ENCODE measurements at places on chromosomes 1 and 21. TPM values are rescaled to one million over a fixed set of nuclear protein-coding genes. Genes with fewer than 3 reads are reported as not detected.

GRCh38 chr1:9643351-9644256 lies 7.9 kb upstream of the PIK3CD start:
- H3K27ac ChIP-seq, result no peak overlapping the region
- no peak for DNase-seq
- no peaks in the 10 kb centered on the region for H3K36me3 ChIP-seq
- H3K4me3 ChIP-seq, result no peak overlapping the region
- 0 out of 3 replicates have a peak, but pooled peaks cover 2% of the 10 kb centered on the region for H3K27me3 ChIP-seq
- peaks cover 7% of the 10 kb centered on the region for H3K4me1 ChIP-seq

GRCh38 chr1:18320051-18320450 lies 160.7 kb upstream of the KLHDC7A start:
- no peak overlapping the region for H3K4me3 ChIP-seq
- no peak for DNase-seq
- no peak overlapping the region for H3K27ac ChIP-seq
- H3K4me1 ChIP-seq, result no peaks in the 10 kb centered on the region
- no peaks in the 10 kb centered on the region for H3K36me3 ChIP-seq
- no peaks in the 10 kb centered on the region for H3K27me3 ChIP-seq

Gene LCE3D
- total RNA-seq, result not detected

- no peak overlapping the region for H3K27ac ChIP-seq
- no peaks in the 10 kb centered on the region for H3K27me3 ChIP-seq
- peaks cover 36% of the 10 kb centered on the region for H3K4me1 ChIP-seq
- DNase-seq, result no peak
These were observed 37.5 kb downstream of the QSOX1 start for GRCh38 chr1:180192172-180192571.

Gene FNDC10
- total RNA-seq, result 6.3 TPM

Gene CLEC20A
- total RNA-seq, result not detected

Gene BRDT
- not detected for total RNA-seq

- H3K27ac ChIP-seq, result no peak overlapping the region
- no peak overlapping the region for H3K4me3 ChIP-seq
- no peaks in the 10 kb centered on the region for H3K27me3 ChIP-seq
- no peak for DNase-seq
- peaks cover 69% of the 10 kb centered on the region for H3K36me3 ChIP-seq
These were observed 60.4 kb downstream of the IL23R start for GRCh38 chr1:67226688-67227087.

DNA sequence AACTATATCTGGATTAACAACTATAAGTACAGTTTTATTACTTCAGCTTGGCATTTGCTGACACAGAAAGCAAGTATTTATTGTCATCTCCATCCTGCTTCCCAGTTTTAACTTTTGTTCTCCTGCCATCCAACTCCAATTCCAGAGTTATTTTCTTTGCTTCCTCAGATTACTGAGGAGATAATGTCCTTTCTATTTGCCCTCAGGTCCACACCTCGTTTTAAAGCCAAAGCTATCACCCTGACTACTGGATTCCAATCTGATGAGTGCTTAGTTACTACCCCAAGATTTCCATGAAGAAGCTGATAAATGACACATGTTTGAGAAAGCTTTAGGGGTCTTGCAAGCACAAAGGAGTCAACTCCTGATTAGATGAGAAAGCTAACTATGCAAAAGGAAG lies 25.2 kb downstream of the ACKR1 start:
- H3K4me1 ChIP-seq, result no peaks in the 10 kb centered on the region
- no peak overlapping the region for H3K4me3 ChIP-seq
- no peak overlapping the region for H3K27ac ChIP-seq
- no peak for DNase-seq
- H3K36me3 ChIP-seq, result no peaks in the 10 kb centered on the region
- no peaks in the 10 kb centered on the region for H3K27me3 ChIP-seq

DNA sequence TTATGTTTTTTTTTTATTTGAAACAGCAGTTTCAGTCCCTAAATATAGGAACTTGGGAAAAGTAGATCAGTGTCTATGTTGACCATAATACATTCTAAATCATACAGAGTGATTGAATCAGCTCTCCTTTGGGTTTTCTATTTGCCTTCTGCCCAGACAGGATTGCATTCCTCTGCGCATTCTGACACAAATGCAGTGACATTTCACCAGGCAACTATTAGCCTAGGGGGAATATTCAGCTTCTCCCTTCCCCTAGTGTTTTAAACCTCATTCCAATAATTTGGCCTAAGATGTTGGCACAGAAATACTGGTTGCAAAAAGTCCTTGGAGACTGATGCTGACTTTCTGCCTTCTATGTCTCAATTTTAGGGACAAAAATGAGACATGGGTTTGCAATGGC lies 172.8 kb downstream of the PTGER3 start:
- DNase-seq, result no peak
- H3K27me3 ChIP-seq, result no peaks in the 10 kb centered on the region
- no peak overlapping the region for H3K4me3 ChIP-seq
- H3K4me1 ChIP-seq, result peaks cover 12% of the 10 kb centered on the region

- no peak for DNase-seq
- H3K4me1 ChIP-seq, result no peaks in the 10 kb centered on the region
- H3K27ac ChIP-seq, result no peak overlapping the region
- no peaks in the 10 kb centered on the region for H3K36me3 ChIP-seq
- H3K4me3 ChIP-seq, result no peak overlapping the region
- no peaks in the 10 kb centered on the region for H3K27me3 ChIP-seq
These were observed 87.5 kb downstream of the COL24A1 start for GRCh38 chr1:86068841-86069756.

Gene NKAIN1
- total RNA-seq, result not detected

GRCh38 chr1:204980840-204981405 lies 62.1 kb upstream of the CNTN2 start:
- no peaks in the 10 kb centered on the region for H3K36me3 ChIP-seq
- no peak overlapping the region for H3K27ac ChIP-seq
- H3K4me3 ChIP-seq, result no peak overlapping the region
- H3K27me3 ChIP-seq, result peaks cover 96% of the 10 kb centered on the region

DNA sequence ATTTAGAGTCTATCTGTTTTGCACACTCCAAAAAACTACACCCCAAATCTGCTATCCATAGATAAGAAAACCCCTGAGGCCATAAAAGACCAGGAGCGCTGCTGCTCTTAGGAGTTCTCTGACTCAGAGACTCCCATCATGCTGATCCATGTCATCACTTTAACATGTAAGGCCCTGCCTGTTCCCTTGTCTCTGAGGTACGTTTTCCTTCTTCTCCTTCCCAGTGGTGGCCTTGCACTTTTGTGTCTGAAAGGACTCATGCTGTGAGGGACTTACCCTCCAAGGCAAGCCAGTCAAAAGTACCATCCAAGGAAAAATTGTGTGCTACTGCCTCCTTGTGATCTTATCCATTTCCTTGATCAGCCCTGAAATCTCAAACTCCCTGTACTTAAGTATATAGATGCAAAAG lies 427.4 kb upstream of the NCAM2 start:
- DNase-seq, result peak; percentile 23
- H3K4me3 ChIP-seq, result no peak overlapping the region
- H3K27ac ChIP-seq, result no peak overlapping the region
- no peaks in the 10 kb centered on the region for H3K36me3 ChIP-seq
- H3K27me3 ChIP-seq, result no peaks in the 10 kb centered on the region
- H3K4me1 ChIP-seq, result no peaks in the 10 kb centered on the region

DNA sequence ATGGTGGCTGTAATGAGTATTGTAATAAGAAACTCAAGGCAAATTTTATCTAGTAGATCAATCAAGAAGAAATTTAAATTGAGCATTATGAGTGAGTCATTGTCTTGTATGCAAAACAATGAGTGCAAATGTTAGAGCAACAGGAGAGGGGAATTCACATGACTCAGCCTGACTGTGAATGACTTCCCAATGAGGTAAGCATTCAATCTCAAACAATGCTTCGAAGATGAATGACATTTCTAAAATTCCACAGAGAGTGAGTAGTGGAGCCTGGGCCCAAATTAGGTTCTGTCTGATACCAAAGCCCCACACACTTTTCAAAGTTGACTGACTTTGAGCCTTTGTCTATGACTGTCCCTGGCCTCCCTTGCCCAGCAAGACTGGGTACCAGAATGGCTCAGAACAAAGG lies 738.0 kb downstream of the PTPRU start:
- no peak for DNase-seq
- H3K36me3 ChIP-seq, result no peaks in the 10 kb centered on the region
- no peak overlapping the region for H3K4me3 ChIP-seq
- H3K27me3 ChIP-seq, result no peaks in the 10 kb centered on the region

DNA sequence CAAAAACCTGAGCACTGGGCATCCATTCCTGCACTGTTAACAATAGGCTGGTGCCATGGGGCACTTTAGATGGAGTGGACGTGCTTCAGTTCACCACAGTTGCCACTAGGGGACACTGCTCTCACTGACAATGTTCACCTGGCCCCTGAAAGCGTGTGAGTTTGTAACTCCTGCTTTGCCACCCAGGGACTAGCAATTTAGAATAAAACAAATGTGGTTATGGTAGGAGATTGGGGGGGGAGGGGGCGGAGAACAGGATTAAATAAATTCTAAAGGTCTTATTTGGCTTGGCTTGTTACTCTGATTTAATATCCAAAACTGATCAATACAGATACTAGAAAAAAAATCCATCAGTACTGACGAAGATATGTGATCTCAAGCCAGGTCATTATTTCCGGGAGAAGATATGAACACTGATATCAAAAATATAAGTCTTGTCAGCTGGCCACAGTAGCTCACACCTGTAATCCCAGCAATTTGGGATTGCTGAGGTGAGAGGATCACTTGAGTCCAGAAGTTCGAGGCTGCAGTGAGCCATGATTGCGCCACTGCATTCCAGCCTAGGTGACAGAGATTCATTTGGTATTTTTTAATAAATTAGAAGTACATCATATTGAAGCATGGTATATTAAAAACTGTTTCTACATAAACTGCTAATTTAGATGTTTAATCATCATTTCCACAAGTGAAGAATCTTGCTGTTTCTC lies 23.2 kb downstream of the INTS7 start:
- no peaks in the 10 kb centered on the region for H3K4me1 ChIP-seq
- peaks cover 67% of the 10 kb centered on the region for H3K36me3 ChIP-seq
- no peaks in the 10 kb centered on the region for H3K27me3 ChIP-seq
- H3K27ac ChIP-seq, result no peak overlapping the region
- H3K4me3 ChIP-seq, result no peak overlapping the region

- H3K4me1 ChIP-seq, result peaks cover 27% of the 10 kb centered on the region
- no peak overlapping the region for H3K4me3 ChIP-seq
- no peak overlapping the region for H3K27ac ChIP-seq
- DNase-seq, result peak; percentile 66
These were observed 4.4 kb downstream of the CYB561D1 start for GRCh38 chr1:109498161-109498801.

Gene TRNP1
- total RNA-seq, result 2.3 TPM

- no peak overlapping the region for H3K27ac ChIP-seq
- H3K4me1 ChIP-seq, result no peaks in the 10 kb centered on the region
- H3K36me3 ChIP-seq, result no peaks in the 10 kb centered on the region
- H3K27me3 ChIP-seq, result peaks cover 4% of the 10 kb centered on the region
These were observed 200.6 kb downstream of the PRDM2 start for GRCh38 chr1:13900583-13900982.

GRCh38 chr1:23081376-23081775 lies 62.1 kb downstream of the KDM1A start:
- H3K27me3 ChIP-seq, result no peaks in the 10 kb centered on the region
- no peak for DNase-seq
- no peak overlapping the region for H3K27ac ChIP-seq
- peaks cover 97% of the 10 kb centered on the region for H3K36me3 ChIP-seq

Gene HPCA
- not detected for total RNA-seq

- no peaks in the 10 kb centered on the region for H3K27me3 ChIP-seq
- H3K4me3 ChIP-seq, result no peak overlapping the region
- peaks cover 64% of the 10 kb centered on the region for H3K4me1 ChIP-seq
- H3K27ac ChIP-seq, result no peak overlapping the region
- peak; percentile 49 for DNase-seq
These were observed 9.1 kb downstream of the PTGFRN start for GRCh38 chr1:116918714-116919357.

DNA sequence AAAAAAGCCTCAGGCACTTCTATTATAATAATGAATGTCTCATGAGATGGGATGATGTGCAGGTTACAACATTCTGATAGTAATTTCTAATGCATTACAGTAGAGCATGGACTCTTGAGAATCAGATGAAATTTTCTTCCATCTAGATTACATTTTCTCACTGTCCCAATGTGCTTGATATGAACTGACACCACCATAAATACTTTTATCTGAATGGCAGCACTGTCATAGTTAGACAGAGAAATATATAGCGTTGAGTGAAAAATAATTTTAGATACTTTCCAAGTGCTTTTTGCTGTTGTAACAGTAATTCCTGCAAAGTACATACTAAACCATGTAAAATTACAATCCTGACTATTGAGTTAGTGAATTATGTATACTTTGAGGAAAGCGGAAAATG lies 630.1 kb downstream of the BRINP3 start:
- no peak overlapping the region for H3K4me3 ChIP-seq
- DNase-seq, result no peak
- no peaks in the 10 kb centered on the region for H3K27me3 ChIP-seq
- H3K36me3 ChIP-seq, result no peaks in the 10 kb centered on the region
- H3K27ac ChIP-seq, result no peak overlapping the region
- no peaks in the 10 kb centered on the region for H3K4me1 ChIP-seq

Gene FAM3B
- total RNA-seq, result not detected

- DNase-seq, result peak; percentile 60
- no peaks in the 10 kb centered on the region for H3K36me3 ChIP-seq
- no peak overlapping the region for H3K4me3 ChIP-seq
- H3K4me1 ChIP-seq, result peaks cover 11% of the 10 kb centered on the region
- H3K27me3 ChIP-seq, result peaks cover 10% of the 10 kb centered on the region
These were observed 25.2 kb upstream of the RCAN1 start for GRCh38 chr21:34639882-34640788.

- no peaks in the 10 kb centered on the region for H3K27me3 ChIP-seq
- DNase-seq, result peak; percentile 86
- peak overlapping the region; percentile 98 for H3K27ac ChIP-seq
- peaks cover 9% of the 10 kb centered on the region for H3K4me1 ChIP-seq
- H3K4me3 ChIP-seq, result peak overlapping the region; percentile 86
These were observed 448 bp downstream of the GATAD2B start for GRCh38 chr1:153922076-153922971.

DNA sequence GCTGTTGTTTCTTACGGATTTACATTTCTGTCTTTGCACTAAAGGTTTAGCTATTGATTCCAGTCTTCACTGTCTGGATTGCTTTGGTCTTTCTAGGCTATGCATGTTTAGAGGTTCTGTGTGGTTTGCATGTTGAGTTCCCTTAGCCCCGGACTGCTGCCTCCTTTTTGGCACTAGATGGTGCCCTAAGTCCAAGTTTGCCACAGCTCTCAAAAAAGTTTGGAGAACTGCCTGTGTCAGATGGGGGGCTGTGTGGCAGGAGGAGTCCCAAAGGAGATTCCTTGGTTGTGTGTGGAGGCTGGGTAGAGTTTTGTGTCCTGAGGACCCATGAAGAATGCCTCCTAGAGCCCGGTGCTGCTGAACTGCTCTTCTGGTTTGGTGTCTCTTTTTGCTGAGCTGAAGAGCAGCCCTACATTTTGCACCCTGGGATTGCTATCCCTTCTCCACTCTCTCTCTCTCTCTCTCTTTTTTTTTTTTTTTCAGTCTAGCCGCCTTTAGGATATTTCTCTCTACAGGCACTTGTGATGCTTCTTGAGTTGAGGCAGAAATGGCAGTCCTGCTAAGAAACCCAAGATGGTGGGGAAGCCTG lies 74.4 kb downstream of the PTGS2 start:
- no peak for DNase-seq
- H3K4me3 ChIP-seq, result no peak overlapping the region
- no peaks in the 10 kb centered on the region for H3K27me3 ChIP-seq
- no peak overlapping the region for H3K27ac ChIP-seq
- H3K4me1 ChIP-seq, result no peaks in the 10 kb centered on the region
- no peaks in the 10 kb centered on the region for H3K36me3 ChIP-seq

- H3K36me3 ChIP-seq, result no peaks in the 10 kb centered on the region
- no peak overlapping the region for H3K4me3 ChIP-seq
- H3K27ac ChIP-seq, result no peak overlapping the region
These were observed 6.3 kb upstream of the LYST start for GRCh38 chr1:235873045-235873444.

Gene HUNK
- total RNA-seq, result not detected

- no peak for DNase-seq
- no peak overlapping the region for H3K4me3 ChIP-seq
- no peaks in the 10 kb centered on the region for H3K36me3 ChIP-seq
- H3K4me1 ChIP-seq, result no peaks in the 10 kb centered on the region
These were observed 252.8 kb upstream of the ADGRL2 start for GRCh38 chr1:81547912-81548303.
